ENCODE measurements at places on chromosomes 6 and 20.

GRCh38 chr6:136249336-136249735 is 775 bp downstream of the MTFR2 start:
- peak; percentile 30 for DNase-seq

- no peak for DNase-seq
Observed at GRCh38 chr6:57267586-57268293, 45.6 kb upstream of the RAB23 start.

DNA sequence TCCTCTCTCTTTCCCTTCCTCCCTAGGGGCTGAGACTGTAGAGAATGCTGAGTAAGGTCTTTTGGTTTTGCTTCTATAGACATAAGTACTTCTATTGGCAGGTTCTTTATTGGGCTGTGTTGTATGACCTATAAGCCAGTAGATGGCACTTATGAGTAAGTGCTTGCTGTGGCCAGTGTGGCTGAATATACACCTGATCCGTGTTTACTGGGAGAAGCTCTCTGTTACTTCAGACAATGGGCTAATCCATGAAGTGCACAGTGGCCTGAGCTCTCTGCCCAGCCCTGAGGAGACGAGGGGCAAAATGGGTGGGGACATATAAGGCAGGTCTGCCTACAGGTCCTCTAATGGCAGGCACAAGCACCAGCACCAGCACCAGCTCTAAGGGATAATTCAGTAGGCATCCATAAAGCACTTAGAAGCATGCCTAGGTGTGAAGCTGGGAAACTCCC is 610.3 kb downstream of the RNF144B start:
- DNase-seq = peak; percentile 74

DNA sequence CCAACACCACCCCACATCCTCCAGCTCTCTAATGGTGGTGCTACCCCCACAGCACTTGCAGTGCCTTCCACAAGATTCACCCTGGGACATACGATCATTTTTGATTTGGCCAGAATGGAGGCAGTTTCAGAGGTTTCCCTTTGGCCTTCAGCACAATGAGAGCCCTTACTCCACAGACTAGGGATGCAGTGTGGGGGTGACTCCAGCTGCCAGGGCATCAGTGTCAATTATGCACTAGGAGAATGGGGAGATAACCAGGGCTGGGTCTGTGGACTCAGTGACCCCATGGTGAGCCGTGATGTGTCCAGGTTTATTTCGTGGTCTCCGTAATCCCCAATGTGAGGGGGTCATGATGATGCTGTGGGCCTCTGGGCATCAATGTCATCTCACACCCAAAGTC is 31.5 kb upstream of the MICB start:
- DNase-seq = no peak

DNA sequence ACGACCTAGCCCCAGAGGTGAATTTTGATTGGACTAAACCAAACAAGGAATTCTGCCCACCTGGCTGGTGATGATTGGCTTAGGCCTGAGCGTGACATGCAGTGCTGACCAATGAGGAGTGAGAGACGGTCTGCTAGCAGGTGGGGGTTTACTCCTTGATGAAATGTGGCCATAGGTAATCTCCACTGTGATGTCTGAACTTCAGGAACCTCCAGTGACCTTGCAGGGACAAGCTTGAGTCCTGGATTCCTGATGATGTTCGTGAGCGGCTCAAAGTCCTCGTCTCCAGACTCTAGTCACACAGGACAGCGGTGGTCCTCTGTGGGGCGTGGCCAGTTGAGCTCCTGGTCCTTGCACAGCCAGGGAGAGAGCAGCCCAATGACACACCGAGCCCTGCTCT is 8.4 kb downstream of the VSX1 start:
- DNase-seq = no peak

- DNase-seq = no peak
Observed at GRCh38 chr6:35054106-35054742, 86.9 kb downstream of the TCP11 start.

GRCh38 chr20:38680500-38681306 is 43.6 kb upstream of the SLC32A1 start:
- DNase-seq = no peak

- DNase-seq = peak; percentile 9
Observed at GRCh38 chr20:19934792-19935491, 82.2 kb upstream of the NAA20 start.

- no peak for DNase-seq
Observed at GRCh38 chr20:11672959-11673358, 244.7 kb upstream of the BTBD3 start.

DNA sequence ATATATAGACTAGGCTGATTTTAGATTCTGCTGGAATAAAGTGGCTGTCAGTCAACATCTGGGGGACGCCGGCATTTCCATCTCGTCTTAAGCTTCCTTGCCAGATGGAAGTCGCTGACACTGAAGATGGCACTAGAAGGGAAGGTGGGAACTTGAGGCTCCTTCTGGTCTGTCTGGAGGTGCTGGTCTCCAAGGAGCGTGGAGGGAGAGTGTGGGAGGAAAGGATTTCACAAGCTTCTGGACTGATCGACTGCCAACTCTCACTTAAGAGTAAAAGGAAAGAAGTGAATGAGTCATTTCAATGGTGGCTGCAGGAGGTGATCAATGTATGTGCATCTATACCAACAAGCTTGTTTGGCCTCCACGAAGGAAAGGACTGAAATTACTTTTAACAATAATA is 40.4 kb downstream of the DUSP22 start:
- DNase-seq = no peak

- DNase-seq = no peak
Observed at GRCh38 chr6:152461556-152461955, 175.6 kb downstream of the SYNE1 start.

DNA sequence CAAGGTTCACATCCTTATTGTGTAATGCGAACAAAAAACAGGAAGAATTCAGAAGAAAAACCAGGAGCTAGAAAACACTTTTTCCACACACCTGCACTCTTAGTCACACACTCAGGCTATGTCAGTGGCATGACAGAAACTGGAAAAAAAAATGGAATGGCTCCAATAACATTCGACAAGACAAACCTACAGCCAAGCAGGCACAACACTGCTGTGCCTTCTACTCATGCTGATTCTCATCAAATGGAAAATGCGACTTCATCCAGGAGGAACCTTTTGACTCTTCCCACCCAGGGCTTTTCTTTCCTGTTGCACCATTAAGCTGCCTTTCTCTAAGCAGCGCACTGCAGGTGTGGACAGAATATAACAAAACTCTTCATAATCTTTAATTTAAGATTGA is 163.2 kb upstream of the BTBD3 start:
- no peak for DNase-seq

DNA sequence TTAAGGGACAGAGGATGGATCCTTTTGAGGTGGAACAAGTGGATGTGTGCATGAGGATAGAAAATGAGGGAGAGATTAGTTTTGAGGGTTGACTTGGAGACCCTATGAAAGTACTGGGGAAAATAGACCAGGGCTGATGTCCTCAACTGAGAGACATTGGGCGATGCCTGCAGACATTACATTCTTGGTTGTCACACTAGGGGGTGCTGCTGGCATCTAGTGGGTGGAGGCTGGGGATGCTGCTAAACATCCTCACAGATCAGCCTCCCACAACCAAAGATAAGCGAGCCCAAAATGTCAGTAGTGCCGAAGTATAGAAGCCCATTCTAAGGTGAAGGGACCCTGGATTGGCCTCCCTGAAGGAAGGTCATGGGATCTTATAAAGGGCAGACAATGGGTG is 63.3 kb downstream of the MOCS1 start:
- no peak for DNase-seq

GRCh38 chr20:39069976-39070375 is 107.8 kb downstream of the DHX35 start:
- no peak for DNase-seq

DNA sequence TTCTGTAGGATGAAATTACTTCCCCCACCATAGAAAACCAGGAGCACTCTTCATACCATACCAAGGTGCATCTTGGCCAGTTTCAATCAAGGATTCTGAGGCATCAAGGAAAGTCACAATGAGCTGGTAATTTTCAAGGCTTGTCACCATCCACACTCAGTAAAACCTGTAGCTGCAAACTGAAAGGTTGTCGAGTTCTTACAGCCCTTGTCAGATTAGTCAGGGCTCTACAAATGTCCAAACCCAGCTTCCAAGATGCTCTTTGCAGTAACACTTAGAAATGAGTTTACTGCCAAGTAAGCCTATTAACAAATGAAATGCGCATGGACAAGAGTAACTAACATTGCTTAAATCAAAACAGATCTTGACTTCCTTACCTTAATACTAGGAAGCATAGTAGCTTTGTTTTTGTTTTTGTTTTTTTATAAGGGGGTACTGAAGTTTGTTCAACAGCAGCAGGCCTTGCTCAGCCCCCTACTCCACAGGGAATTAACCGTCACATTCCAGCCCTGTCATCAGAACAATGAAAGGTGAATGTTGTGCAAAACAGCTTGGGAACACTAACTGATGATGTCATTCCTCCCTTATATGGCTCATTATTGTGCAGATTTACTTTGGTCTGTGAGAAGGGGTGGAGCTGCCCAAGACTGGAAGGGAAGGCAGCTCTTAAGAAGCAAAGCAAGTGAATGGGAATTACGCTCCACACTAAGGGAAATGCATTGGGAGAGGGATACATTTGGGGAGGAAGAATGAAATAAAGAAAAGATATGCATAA is 49.9 kb upstream of the TMEM30A start:
- DNase-seq = no peak

GRCh38 chr20:56552911-56553629 is 20.0 kb downstream of the FAM209B start:
- DNase-seq = no peak

- DNase-seq = peak; percentile 81
Observed at GRCh38 chr6:97215157-97215769, 67.8 kb downstream of the MMS22L start.

- DNase-seq = no peak
Observed at GRCh38 chr6:139381216-139381865, 6.9 kb upstream of the CITED2 start.

DNA sequence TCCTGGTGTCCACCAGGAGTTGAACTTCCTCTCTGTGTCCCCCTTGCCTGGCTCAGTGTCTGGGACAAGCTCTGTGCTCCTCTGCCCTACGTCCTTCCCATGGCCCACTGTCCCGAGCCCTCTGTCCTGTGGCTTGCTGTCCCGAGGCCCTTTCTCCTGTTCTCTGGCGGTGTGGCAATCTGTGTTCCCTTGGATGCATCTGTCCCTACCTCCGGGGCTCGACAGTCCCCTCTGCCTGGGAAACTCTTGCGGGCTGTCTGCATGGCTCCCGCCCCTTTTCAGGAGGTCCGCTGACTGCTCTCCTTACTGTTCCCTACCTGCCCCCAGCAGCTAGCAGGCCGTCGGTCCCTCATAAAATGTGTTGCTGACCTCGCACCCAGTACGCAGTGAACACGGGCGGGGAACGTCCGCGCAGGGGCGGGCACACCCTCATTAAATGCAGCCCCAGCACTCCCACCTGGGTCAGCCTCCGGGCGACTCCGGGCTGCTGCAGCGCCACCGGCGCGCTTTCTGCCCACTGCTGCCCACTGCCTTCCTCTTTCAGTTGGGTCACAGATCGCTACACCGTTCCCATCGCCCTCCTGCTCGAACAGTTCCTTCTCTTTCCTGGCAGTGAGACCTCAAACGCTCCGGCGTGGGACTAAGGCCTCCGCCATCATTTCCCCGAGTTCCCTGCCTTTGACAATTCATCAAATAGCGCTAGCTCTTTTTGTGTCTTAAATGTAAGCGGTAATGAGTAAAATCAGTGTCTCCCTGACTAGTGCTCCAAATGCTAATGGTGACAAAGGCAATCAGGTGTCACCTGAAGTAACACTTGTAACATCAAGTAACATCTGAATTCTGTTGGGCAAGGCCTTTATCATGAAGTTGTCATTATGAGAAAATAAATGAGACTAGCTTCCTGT is 60.5 kb downstream of the RSPH3 start:
- DNase-seq = no peak

GRCh38 chr6:340186-340955 is 48.1 kb downstream of the DUSP22 start:
- no peak for DNase-seq

Measured in NCI-H524 (cell line).